OCI-M1 (cell line): ENCODE measurements at places on chromosomes 1 and 21.
A peak's percentile ranks its signal among the peaks of the same experiment; 100 is the strongest.

DNA sequence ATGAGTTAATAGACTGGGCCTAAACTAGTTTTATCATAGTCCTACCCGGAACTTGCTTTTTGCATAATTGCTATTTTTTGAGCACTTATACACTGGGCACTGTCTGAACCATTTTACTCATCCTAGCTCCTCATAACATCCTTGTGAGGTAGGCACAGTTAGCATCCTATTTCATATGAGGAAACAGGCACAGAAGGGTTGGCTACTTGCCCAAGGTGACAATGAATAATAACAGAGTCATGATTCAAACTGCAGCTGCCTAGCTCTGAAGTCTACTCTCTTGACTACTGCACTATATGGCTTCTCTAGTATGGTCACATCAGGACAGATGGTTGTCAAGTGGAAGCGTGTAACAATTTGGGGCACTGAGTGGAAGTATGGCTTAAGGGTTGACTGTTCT is 18.2 kb upstream of the RC3H1 start:
- DNase-seq: no peak

- no peak for DNase-seq
Measured at GRCh38 chr1:217526636-217527035, 104.3 kb downstream of the GPATCH2 start.

DNA sequence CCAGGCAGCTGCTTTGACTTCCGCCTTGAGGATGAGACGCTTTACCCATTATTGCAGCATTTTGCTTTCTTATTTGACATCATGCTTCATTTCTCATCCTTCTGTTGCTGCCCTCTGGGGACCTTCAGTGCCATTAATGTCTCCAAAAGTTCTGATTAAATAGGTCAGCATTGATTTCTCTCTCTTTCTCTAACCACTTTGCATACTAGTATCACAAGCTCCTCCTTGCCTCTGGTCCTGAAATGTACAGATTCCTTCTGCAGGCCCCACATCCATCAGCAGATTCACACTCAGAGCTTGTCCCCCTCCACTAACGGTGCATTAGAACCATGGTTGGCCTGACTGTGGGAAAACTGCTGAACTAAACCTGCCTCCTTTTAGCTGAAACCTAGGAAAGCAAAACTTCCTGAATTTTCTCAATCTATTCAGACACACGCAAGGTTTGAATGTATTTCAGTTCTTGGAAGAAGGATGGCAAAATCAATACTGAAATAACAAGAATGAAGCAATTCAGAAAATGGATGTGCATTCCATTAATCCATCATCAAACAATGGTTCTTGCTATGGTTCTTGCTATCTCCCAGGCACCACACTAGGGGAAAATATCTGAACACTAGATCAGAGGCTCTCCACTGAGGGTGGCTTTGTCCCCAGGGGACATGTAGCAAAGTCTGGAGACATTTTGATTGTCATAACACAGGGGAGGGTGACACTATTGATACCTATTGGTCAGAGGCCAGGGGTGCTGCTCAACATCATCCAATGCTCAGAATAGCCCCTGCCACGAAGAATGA is 154.5 kb downstream of the PCP4 start:
- no peak for DNase-seq

DNA sequence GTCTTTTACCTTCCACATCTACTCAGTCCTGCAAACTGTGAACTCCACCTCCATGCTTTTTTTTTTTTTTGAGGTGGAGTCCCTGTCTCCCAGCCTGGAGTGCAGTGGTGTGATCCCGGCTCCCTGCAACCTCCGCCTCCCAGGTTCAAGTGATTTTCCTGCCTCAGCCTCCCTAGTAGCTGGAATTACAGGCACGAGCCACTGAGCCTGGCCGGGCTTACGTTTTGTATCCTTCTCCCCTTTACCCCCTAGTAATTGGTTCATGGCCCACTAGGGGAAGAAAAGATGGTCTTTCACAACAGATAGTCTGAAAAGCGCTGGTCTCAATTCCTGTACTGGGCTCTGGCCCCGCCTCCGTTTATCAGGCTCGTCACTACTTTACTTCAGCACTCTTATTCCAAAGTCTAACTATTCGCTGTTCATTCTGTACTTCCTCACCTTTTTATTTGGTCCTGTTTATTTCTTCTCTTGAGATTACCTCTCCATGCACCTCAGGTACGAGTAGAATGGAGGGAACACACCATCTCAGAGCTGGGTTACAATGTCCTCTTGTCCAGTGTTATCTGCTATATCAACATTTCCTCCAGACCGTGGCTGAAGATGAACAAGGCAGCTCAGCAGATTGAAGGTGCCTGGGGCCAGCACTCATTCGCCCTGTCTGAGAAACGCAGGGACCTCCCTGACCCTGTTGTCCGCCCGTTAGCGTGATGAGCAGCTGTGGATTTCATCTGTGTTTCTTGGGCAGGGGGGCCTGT is 16.2 kb downstream of the CNST start:
- no peak for DNase-seq

GRCh38 chr1:226711976-226712741 is 26.9 kb downstream of the ITPKB start:
- DNase-seq: no peak

GRCh38 chr1:26119892-26120608 is 8.4 kb downstream of the PDIK1L start:
- peak; percentile 25 for DNase-seq

- DNase-seq: no peak
Measured at GRCh38 chr1:115466433-115466832, 128.4 kb upstream of the NGF start.
